ENCODE measurements at places on chromosomes 3 and 15.

DNA sequence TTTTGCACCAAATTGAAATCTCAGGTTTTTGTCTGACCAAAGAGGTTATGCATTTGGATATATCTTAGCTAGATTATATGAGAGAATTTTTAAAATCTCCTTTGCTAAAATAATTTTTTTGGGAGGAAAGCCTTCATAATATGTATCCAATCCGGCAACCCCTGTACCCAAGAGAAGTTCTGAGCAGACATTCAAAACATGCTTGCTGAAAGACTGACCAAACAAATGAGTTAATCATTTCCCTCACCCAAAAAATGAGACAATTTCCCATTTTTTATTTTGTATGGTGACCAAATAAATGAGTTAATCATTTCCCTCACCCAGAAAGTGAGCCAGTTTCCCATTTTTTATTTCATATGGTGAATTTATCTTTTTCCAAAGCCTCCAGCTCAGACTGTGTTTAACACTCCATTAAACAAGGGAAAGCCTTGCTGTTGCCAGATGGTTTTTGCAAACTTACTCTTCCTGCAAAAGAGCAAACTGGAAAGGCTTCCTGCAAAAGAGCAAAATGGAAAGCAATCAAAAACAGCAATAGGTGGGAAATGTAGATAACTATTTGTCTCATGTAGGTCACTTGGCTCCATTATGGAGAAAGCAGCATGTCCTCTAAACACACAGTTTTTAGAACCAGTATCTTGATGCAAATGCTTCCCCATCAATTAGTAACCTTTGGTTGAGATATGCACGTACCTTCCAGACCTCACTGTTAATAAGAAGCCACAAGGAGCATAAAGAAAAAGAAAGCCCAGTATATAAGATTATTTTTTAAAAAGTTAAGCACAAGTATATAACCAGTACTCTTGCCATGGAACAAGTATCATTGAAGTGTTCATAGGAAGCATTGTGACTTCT, 78.4 kb upstream of the OSTN start:
- no peak for DNase-seq

DNA sequence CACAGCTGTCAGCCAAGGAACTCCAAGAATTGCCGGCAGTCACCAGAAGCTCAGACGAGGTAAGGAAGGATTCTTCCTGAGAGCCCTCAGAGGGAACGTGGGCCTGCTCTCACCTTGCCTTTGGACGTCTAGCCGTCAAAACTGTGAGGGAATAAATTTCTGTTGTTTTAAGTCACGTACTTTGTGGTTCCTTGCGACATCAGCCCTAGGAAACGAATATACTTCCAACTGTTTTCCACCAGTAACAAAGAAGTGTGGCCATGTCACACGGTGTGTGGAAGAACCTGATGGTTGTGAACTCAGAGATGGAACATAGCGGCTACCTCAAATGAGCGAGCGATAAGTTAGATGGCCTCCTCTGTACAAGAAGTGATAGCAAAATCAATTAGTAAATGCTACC, 41.0 kb upstream of the B3GNT5 start:
- DNase-seq, result no peak

- DNase-seq, result no peak
Measured at GRCh38 chr15:83178869-83179325, 28.7 kb downstream of the HDGFL3 start.

- DNase-seq, result no peak
Measured at GRCh38 chr3:169133178-169134161, 530.0 kb downstream of the MECOM start.

DNA sequence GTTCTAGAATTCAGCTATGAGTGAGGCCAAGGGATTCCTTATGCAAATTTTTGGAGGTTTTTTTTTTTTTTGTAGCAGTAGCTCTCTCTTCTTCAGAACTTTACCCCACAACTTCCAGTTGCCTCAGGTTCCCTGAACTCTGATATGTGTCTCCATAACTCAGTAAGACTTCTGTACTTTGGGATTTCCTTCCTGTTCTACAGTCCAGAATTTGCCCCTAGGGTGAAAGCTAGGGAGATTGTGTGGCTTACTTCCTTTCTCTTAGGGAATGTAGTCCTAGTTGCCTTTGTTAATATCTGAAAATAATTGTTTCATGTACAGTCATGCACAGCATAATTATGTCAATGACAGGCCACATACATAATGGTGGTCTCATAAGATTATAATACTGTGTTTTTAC, 30.8 kb downstream of the LRRC28 start:
- no peak for DNase-seq

DNA sequence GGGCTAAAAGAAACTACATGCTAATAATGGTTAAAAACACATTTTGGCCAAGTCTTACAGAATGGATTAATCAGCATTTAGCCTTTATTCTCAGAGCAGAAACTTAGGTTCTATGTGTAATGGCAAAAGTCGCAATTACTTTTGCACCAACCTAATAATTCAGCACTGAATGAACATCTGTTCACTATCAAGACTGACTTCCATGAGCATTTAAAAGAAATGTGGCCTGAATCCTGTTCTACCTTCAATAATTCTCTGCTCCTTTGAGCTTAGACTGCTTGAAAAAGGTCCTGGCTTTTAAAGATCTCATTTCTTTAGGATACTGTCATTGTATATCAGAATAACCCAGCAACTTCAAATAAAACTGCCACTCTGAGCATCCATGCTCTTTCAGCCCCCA, 145.9 kb downstream of the PDZRN3 start:
- no peak for DNase-seq

DNA sequence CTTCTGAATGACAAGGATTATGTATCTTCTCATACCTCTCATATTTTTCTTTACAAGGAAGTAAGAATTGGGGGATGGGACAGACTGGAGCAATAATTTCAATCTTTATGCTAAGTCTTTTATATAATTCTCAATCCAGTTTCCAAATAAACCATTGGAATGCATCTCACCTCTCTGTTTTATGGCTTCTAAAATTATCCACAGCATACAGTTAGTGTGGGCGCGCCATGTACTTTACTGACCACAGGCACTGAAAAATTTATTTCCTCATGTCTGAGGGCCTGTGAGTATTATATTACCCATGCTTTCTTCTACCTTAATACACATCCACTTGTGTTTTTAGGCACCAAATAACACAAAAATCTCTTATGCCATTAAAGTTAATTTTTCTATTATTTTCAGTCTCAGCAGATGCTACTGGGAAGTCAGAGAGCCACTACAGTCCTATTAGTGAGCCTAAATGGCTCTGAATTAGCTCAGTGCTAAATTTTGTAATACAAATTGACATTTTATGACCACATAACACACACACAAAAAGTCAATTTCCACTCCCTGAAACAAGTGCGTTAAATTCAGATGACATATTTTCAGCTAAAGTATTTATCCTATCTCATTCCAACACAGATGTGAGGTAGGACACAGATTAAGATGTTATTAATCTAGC, 39.3 kb downstream of the SLITRK3 start:
- DNase-seq, result no peak

DNA sequence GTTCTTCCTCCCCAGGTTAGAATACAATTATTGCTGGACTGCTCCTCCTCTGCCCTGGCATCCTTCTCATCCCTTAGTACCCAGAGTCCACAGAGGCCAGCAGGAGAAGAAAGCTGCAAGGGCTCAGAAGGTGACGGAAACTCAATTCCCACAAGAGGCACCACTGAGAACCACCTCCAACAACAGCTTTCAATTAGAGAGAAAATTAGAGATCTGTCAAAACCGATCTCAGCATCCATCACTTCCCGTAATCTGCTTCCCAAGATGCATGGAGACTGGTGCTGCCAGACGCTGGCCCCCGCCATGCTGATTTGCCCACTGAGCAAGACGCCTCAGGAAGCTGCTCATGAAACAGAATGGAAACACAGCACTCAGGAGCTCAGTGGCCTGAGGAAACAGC, 135.0 kb upstream of the PRICKLE2 start:
- DNase-seq, result no peak

- DNase-seq, result no peak
Measured at GRCh38 chr3:134709076-134709475, 58.3 kb upstream of the KY start.

DNA sequence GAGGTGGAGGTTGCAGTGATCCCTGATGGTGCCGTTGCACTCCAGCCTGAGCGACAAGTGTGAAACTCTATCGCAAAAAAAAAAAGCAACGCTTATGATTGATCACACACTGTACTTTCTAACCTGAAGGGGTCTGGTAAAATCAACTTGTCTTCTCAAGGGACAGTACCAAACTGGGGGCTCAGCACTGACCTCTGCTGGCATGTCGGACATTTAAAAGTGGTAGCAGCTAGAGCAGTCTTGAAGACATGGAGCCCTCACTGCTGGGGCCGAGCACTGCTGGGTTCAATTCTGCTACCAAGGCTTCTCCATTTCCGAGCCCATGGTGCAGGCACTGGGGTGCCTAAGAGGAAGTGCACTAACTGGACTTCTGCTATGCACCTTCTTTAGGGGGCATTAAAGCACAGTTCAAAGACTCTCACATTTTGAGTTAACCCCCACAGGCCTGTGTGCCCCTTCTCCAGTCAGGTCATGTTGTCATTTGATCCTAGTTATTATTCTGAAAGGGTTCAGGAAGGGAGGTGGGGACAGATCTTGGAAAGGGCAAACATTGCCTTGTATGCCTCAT, 26.4 kb upstream of the LAMP3 start:
- no peak for DNase-seq

GRCh38 chr3:102466001-102466400, 31.2 kb downstream of the ZPLD1 start:
- DNase-seq, result no peak

- no peak for DNase-seq
Measured at GRCh38 chr3:27719314-27720003, 2.7 kb downstream of the EOMES start.

GRCh38 chr3:59502806-59503205, 453.0 kb upstream of the CFAP20DC start:
- peak; percentile 1 for DNase-seq

DNA sequence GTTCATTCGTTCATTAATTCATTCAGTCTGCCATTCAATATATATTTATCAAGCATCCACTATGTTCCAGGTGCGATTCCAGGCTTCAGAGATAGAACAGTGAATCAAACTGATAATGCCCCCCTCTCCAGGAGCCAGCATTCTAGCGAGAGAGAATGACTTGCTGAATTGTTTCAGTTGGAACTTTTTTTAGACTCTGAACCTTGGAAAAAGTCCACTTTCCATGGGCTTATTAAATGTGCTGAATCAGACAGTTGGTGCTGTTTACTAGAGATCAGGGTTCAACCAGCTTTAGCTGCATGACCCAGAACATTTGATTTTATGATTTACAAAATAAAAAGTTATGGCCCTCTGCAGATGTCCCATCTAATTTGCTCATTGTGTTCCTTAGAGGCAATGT, 213.2 kb downstream of the THSD4 start:
- DNase-seq, result no peak

GRCh38 chr15:31373096-31373865, 46.6 kb downstream of the KLF13 start:
- DNase-seq, result no peak

DNA sequence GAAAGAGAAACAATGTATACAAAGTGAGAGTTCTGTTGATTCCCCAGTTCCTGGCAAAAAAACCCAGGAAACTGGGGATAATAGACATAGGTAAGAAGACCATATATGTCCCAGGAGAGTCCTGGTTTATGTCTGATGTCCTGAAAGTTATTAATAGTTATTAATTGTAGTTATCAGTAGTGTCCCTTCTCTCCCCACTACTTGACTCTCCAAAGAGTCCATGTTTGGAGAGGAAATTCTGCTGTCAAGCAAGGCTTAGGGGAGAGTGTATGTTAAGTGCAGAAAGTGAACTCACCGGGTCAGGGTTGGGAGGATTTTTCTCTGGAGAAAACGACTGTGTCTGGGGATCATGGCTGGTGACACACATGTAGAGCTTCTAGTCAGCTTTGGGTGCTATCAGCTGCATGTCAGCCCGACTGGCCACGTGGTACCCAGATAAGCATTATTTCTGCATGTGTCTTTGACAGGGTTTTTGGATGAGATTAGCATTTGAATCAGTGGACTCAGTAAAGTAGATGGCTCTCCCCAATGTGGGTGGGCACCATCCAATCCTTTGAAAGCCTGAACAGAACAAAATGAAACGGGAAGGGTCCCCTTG, 80.4 kb downstream of the CACNA2D3 start:
- DNase-seq, result no peak

DNA sequence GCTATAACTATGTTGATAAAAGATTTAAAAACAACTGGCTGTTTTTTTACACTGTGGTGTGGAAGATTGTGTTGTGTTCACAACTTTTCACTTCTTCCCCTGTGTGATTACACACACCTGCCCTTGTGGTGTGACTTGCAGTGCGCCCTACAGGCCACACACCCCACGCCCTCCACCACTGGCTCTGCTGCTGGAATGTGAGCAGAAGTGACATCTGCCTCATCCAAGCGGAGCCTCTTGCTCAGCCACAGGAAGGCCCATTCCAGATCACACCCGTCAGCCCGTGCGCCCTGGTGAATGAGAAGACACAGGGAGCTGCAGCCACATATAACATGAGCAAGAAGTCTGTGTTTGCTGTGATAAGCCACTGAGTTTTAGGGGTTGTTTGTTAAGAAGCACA, 7.0 kb downstream of the CCR2 start:
- no peak for DNase-seq

DNA sequence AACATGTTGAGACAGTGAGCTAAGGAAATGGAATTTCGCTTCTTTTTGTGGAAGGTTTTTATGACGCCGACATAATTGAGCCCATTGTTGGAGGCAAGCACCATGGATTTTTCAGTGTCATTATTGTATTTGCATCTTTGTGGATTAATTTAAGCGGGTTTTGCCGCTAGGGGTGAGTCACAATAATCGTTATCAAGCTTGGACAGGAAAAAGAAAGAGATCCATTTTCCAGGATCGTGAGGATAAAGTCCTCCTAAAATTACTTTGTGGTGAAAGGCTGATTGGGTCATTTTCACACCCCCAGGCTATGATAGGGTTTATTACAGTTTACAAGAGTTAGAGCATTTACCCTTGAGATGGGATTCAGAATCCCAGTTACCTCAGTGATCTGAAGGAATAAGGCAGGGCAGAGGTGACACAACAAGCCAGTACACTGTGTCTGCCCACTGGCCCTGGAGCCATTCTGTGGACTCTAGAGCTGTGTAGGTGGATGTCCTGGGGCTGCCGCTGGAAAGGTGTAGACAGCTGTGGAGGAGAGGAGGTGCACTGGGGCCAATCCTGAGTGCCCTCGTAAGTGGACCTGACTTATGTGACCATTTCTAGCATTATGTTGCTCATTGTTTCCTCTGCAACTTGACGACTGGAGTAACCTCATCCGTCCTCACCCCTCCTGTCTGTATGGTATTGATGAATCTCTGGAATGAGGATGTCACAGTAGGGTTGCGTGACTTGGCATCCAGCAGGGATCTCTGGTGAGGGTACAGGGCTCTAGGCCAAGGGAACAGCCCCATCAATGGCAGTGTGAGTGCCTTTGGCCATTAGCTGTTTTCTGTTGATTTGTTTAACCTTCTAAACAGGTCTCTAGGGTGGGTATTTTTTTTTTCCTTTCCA, 370.1 kb downstream of the LRTM1 start:
- DNase-seq, result no peak

GRCh38 chr3:105868431-105868741, 426 bp downstream of the CBLB start:
- DNase-seq, result no peak

DNA sequence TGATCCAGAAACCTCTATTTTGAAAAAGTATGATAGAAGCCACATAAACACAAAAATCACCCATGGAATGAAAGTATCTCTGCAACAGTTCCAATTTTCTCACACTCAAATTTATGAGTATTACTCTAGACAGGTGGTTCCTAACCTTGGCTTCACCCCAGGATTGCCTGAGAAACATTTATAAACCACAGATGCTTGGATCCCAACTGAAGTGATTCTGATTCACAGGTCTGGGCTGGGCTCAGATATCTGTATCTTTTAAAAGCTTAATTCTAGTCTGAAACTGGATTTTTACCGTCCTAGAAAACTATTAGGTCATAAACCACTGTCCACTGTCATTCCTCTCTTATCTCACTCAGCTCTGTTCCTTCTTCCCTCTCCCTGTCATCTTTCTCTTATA, 7.4 kb upstream of the SST start:
- DNase-seq, result no peak

Measured in stimulated activated CD4-positive, alpha-beta T cell treated with anti-CD3 and anti-CD28 coated beads, TNF-alpha, amount 100 ng/mL, for 4 hours (primary cell).